ENCODE measurements at places on chromosomes 1 and 21.

DNA sequence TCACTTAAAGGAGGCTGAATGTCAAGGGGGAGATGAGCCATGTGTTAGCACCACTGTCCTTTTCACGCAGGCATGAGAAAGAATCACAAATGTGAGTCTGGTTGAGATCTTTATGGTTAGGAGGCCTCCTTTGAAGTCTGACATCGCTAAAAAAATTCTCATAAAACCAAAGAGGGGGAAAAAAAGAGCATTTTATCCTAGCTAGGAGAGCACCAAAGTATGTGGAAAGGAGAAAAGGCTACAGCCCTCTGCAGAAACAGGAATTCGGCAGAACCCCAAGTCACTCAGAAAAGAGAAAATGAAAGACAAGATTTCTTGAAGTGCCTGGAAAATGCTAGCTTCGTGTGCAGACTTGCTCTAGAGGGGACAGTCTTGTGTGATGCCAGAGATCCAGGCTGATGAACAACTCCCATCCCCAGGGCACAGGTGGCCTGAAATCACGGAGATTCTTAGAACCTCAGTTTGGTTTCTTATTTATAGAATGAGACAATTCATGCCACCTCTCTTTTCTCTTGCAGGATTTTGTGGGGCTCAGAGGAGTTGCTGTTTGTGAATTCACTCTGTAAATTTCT is 61.5 kb downstream of the RUNX1 start:
- no peak for DNase-seq

GRCh38 chr1:240667351-240667750 is 55.4 kb upstream of the GREM2 start:
- DNase-seq = no peak

GRCh38 chr21:31730712-31731055 is 1.2 kb downstream of the SCAF4 start:
- DNase-seq = no peak

GRCh38 chr1:213389061-213389581 is 338.1 kb downstream of the RPS6KC1 start:
- DNase-seq = no peak

- DNase-seq = no peak
These were observed 7.6 kb downstream of the CYP4X1 start for GRCh38 chr1:47031059-47031458.

DNA sequence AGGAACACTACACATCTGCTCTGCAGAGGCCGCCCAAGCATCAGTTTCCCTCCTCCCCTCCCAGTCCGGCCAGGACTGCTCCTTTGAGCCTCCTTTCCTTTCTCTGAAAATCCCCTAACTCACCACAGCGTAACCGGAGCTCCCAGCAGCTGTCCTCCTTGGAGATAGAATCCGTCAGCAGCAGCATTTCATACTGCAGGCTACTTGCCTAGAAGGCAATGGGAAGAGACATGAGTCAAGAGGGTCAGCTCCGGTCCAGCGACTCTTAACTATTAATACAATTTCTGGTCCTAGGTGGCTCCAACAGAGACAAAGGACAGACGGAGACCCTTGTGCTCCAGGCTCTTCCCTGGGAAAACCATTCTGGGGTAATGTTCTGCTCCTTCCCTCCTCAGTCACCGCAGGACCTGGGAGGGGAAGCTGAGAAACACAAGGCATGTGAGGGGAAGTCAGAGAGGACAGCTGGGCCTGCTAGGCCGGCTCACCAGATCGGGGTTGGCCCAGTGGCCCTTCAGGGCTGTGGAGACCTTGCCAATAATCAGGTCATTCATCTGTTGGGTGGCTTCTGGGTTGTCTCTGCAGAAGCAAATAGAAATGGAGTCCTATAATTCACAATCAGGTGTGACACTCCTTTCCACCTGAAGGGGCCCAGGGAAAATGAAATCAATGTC is 99.7 kb downstream of the UBR4 start:
- no peak for DNase-seq

DNA sequence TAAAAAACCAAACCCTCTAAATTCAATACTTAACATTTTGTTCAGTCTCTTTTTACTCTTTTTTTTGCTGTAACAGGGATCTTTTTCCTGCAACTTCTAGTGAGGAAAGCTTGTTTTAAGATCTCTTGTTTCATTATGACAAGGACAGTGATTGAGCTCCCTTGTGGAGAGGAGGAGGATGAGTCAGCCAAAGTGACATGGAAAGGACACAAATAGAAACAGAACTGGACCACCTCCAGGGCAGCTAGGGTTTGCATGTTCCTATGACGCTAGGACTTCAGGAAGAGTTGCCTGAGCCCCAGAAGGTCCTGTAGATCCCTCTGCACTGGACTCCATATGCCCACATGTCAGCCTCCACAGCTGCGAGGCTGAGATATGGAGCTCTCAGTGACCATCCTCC is 212.6 kb upstream of the FAM78B start:
- DNase-seq = no peak

DNA sequence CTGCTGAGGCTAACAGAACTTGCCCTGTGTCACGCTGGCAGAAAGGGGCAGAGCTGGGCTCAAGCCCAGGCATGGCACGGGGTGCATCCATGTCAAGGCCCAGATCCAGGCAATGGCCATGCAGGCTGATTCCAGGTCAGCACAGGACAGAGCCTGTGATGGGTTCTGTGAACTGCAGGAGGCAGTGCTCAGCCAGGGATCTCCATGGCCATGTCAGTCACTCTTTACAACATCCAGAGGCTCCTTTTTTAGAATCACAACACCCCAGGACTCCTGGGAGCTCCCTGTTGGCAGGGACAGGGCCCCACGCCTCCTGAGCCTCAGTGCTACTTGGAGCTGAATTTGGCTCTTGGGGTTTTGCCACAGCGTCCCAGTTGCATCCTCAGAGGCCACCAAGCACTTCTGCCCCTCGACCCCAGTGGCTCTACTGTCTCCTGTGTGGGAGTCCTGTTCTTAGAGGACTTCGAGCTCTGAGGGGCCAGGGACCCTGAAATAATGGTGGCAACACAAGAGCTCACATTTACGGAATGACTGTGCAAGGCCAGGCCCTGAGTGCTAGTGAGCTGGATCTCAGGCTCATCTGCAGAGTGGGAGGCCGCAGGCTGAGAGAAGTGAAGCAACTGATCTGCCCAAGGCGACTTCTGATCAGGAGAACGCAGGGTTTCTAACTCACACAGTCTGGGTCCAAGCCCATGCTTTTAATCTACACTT is 211.5 kb downstream of the TRABD2B start:
- DNase-seq = no peak

- DNase-seq = no peak
These were observed 117.3 kb upstream of the MARK1 start for GRCh38 chr1:220410611-220411010.

GRCh38 chr1:3676581-3677470 is 24.5 kb downstream of the TP73 start:
- DNase-seq = no peak

GRCh38 chr1:90358448-90358847 is 358.7 kb downstream of the BARHL2 start:
- DNase-seq = no peak

DNA sequence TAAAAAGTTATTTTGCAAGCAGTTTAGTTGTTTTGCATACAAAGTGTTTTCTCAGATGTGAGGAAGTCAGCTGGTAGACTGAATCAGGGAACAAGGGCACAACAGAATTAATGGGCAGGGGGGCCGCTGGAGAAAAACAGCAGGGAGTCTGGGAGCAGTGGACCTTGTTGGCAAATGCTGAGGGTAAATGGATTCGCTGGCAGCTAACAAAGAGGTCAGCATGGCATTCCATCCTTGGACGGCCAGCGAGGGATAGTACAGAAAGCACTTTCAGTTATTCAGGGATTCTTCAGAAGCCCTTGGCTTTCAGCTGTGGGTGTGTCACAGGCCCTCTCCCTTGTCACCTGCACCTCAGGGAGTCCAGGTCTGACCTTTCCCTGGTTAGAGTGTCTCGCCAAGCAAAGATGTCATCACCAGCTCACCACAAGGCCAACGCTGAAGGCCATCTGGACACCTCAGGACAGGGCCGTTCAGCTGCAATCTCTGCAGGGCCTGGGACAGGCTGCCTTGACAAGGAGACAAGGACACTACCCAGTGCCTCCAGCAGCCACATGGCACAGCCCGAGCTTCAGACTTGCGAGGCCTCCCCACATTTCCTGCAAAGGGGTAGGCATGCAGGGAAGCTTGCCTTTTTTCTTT is 90.4 kb downstream of the KCNN3 start:
- DNase-seq = no peak

DNA sequence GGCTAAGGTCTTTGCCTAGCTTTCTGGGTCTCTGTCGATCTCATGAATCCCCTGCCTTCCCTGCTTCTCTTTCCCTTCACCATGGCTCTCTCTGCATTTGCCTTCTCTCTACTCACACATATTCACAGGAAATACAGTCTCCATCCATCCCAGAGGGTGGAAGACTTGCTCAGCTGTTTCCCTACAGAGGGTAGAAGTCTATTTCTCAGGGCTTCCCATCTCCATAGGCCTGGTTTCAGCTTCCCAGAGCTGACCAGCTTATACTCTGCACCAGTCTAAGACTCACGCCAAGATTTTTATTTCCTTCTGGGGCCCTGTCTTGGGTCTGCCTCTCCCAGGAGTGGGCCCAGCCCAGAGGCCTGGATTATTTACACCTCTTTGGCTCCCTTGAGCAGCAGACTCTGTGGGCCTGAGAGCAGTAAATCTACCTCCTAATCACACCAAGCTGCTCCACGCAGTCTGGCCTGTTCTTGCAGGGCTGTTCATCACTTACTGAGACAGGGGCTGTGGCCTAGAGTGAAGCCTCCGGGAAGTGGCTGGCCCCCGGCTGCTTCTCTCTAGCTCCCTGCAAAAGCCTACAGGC is 102.5 kb downstream of the PLXNA2 start:
- no peak for DNase-seq

- no peak for DNase-seq
These were observed 55.7 kb upstream of the KCNE2 start for GRCh38 chr21:34307991-34308532.

DNA sequence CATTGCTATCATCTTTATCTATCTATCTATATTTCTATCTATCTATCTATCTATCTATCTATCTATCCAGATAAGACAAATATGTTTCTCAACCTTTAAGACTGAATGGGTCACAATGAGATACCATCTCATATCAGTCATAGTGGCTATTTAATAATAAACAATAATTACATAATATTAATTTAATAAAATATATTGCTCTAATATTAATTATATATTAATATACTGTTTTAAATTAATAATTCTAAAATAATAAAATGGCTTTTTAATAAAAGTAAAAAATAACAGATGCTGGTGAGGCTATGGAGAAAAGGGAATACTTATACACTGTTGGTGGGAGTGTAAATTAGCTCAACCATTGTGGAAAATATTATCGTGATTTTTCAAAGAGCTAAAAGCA is 13.0 kb upstream of the PLPPR4 start:
- DNase-seq = no peak

DNA sequence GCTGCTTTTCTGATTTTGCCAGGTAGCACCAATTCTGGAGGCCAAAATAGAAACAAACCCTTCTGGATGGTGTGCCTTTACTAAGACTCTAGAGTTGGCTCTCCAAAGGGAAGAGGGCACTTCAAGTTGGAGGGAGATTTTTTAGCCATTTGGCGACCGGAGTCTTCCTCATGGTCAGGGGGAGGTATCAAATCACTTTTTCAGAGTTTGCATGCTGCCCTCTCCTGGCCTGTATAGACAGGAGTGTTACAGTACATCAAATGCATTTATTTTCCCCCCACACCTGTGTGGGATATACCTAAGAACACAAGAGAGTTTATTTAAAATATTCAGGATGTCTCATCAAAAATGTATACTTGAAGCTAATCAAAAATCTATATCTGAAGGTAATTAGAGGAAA is 3.2 kb downstream of the GREM2 start:
- no peak for DNase-seq

DNA sequence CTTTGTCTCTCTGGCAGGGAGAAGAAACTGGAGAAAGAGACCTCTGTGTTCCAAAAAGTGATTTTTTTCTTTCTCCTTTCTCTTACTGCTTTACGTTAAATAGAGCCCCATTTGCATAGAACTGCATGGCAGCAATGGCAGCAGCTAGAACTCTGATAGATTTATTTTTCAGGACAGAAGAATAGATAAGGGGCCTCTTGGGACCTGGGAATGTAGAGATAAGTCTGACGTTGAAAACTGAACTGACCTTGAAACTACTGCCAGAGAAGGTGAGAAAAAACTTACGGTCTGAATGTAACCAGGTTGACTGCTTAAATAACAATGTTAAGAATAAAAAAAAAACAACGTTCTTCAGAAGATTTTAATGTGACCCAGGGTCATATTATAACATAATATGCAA is 25.4 kb upstream of the B3GALT5 start:
- no peak for DNase-seq

DNA sequence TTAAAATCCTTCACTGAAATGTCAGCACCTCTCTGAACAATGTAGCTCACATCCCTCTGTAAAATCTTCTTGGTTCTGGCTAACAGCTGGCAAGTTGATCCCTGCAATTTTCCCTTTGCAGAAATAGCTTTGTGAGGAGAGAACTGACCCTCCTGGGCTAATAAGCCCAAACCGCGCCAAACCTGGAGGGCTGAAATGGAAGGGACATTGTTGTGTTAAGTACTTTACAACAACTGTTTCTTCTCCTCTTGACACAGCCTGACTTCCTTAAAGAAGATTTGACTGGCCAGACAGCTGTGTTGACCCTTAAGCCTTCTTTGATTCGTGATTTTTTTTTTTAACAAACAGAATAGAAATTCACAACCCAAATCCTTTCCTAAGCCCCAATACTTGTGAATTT is 5.7 kb downstream of the LMX1A start:
- DNase-seq = no peak

GRCh38 chr1:22309572-22309971 is 142.1 kb upstream of the ZBTB40 start:
- DNase-seq = no peak

- DNase-seq = no peak
These were observed 2.4 kb downstream of the PTBP2 start for GRCh38 chr1:96723936-96724335.

- no peak for DNase-seq
These were observed 14.9 kb upstream of the NUP133 start for GRCh38 chr1:229523052-229523451.
